Amniotic stem cell (primary cell): ENCODE measurements at places on chromosomes 7 and 10.

- DNase-seq: no peak
Measured at GRCh38 chr7:79055722-79056415, 397.6 kb downstream of the MAGI2 start.

DNA sequence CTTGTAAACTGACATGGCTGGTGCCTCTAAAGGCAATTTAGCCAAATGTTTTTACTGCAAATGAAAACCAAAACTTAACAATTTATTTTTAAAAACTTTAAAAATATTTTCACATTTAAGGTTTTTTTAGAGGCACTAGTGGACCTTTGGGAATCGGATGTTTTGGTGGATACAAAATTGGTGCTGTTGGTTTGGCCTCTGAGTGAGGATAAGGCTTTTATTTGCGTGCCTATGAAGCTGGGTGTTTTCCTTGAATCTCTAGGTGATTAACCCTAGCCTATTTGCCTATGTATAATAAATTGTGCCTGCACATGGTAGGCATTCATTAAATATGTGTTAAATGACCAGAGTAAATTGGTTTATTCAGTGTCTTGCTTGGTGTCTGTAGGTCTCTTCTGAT is 2.9 kb upstream of the SGCE start:
- no peak for DNase-seq

DNA sequence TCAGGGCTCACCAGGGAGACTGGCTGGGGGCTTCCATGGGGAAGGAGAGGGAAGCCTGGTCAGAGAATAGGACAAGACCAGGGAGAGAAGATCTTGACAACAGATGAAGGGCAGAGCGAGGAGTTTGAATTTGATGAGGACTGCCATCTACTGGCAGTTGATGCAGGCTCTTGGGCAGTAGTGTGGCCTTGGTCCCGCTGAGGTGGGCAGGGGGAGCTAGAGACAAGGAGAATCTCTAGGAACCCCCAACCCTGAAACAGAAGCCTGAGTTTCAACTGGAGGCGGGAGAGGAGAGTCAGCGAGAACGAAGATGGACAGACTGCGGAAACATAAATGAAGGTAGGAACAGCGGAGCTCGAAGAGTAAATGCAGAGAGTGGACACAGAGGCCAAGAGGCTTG is 81.0 kb downstream of the PPP1R3C start:
- DNase-seq: no peak

- DNase-seq: no peak
Measured at GRCh38 chr7:101933688-101934121, 116.3 kb downstream of the CUX1 start.

- DNase-seq: no peak
Measured at GRCh38 chr7:100824499-100825214, 2.7 kb downstream of the EPHB4 start.

- peak; percentile 30 for DNase-seq
Measured at GRCh38 chr10:90592638-90593302, 265.1 kb downstream of the HTR7 start.

GRCh38 chr7:82757-83155 is 109.6 kb upstream of the FAM20C start:
- DNase-seq: no peak

DNA sequence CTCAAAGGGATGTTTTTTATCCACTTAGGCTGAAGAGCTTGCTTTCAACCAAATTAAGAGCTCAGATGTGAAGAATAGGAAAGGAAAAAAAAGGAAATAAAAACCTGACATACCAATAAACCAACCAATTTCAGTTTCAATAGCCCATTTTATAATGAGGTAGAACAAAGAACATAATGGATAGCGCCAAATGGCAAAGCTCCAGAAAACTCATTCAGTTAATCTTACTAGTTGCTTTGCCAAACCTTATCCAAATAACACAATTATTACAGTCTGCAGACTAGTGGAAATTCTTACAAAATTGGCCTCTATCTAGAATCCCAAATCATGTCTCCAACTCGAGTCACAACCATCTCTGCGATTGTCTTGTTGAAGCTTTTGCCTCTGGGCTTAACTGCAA is 337.0 kb downstream of the CRPPA start:
- DNase-seq: no peak

DNA sequence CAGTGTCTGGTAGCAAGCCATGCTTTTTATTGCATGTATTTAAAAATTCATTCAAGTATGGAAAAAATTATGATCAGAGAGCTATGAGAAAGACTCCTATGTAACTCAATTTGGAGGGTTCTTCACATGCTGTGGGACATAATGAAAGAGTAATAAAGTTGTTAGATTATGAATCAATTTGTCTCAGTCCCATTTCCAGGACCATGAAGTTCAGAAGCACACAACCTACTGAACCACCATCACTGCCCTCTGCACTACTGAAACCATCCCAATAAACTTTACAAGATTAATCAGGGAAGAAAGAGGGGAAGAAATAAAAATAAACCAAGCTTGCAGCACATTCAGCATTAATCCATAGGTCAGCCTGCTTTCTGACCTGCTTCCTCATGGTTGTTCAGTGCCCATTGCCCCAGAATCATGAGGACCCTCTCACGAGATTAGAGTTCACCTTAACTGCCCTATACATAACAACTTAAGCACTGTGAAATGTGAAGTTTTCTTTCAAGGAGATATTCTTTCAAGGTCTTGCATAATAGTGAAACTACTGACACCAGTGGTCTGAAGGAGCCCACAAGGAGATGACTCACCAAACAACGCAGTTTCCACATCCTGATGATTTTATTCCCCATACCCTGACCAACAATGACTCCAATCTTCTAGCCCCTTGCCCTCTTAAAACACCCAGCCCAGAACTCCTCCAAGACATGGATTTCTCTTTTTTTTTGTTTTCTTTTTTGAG is 171.5 kb upstream of the ADCY1 start:
- no peak for DNase-seq

DNA sequence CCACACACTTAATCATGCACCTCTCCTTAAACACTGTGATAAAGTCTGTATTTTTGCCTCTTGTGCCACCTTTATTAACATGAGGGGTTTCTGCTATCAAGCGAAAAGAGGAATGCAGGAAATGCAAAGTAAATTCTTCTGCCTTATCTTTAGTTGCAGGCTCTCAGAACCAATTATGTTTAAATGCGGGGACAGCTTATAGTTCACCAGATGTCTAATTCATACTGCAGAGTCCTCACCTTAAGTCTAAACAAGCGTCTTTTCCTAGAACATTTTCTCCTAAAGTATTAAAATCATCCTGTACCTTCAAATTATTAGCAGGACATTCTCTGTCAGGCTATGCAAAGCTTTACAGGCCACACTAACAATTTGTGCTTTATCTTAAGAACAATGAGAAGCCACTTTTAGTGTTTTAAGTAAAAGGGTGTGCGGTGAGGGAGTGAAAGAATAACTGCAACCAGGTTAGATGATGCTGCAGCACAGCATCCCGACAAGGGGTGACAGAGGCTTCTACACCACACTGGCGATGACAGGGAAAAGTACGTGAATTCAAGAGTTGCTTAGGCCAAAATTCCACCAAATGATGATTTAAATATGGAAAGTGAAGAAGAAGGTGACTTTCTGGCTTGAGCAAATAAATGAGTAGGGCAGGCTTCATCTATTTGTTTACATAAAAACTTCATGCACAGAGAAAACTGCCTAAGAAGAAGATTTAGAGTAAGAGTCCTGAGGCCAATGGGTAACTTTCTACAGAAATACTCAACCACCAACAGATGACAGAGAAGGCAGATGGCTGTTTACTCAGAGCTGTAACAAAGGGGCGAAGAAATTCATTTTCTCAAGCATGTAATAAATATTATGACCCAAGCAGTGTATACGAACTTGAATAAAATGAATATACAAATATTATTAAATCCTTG is 36.0 kb downstream of the EZH2 start:
- no peak for DNase-seq

GRCh38 chr7:30240106-30240800 is 44.1 kb upstream of the ZNRF2 start:
- DNase-seq: no peak

- DNase-seq: no peak
Measured at GRCh38 chr7:134175334-134176036, 48.3 kb downstream of the LRGUK start.

GRCh38 chr10:13440185-13441061 is 88.4 kb downstream of the BEND7 start:
- peak; percentile 24 for DNase-seq

GRCh38 chr10:61280303-61280702 is 172.9 kb downstream of the TMEM26 start:
- no peak for DNase-seq

GRCh38 chr7:69246758-69247157 is 351.5 kb upstream of the AUTS2 start:
- no peak for DNase-seq

- DNase-seq: no peak
Measured at GRCh38 chr10:119807960-119808697, 64.5 kb downstream of the MCMBP start.

DNA sequence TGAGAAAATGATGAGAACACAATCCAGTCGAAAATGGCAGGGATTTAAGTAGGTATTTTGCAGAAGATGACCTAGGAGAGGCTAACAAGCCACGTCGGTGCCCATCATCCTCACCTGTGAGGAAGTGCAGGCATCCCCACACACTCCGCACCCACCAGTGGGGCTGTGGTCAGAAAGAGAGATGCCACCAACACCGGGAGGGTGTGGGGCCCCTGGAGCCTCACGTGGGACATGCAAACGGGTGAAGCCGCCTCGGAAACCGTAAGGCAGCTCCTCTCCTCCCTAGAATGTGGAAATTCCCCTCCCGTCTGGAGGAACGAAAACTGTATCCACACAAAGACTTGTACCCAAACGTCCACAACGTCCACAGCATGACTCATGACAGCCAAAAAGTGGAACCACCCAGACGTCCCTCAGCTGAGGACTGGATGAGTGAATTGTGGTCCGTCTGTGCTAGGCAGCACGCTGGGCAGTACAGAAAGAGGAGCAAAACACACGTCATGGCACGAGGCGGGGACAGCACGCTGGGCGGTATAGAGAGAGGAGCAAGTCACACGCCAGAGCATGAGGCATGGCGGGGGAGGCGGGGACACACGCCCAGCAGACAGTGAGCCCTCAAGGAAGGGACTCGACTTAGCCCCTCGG is 246.0 kb downstream of the ELFN1 start:
- DNase-seq: no peak

DNA sequence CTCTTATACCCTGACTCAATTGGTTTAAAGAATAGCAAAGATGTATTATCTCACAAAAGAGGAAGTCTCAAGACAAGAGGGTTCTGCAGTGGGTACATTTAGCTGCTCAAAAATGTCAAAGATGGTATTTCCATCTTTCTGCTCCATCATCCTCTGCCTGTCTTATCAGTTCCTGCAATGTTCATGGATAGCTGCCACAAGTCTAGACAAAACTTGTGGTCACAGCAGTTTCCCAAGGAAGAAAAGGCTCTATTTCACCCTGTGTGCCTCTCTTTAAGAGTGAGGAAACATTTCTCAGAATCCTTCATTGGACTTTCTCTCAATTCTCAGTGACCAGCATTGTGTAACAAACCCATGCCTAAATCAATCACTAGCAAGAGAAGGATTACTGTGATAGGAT is 634.2 kb upstream of the AUTS2 start:
- DNase-seq: no peak

- no peak for DNase-seq
Measured at GRCh38 chr10:114783686-114784085, 37.9 kb upstream of the FHIP2A start.

DNA sequence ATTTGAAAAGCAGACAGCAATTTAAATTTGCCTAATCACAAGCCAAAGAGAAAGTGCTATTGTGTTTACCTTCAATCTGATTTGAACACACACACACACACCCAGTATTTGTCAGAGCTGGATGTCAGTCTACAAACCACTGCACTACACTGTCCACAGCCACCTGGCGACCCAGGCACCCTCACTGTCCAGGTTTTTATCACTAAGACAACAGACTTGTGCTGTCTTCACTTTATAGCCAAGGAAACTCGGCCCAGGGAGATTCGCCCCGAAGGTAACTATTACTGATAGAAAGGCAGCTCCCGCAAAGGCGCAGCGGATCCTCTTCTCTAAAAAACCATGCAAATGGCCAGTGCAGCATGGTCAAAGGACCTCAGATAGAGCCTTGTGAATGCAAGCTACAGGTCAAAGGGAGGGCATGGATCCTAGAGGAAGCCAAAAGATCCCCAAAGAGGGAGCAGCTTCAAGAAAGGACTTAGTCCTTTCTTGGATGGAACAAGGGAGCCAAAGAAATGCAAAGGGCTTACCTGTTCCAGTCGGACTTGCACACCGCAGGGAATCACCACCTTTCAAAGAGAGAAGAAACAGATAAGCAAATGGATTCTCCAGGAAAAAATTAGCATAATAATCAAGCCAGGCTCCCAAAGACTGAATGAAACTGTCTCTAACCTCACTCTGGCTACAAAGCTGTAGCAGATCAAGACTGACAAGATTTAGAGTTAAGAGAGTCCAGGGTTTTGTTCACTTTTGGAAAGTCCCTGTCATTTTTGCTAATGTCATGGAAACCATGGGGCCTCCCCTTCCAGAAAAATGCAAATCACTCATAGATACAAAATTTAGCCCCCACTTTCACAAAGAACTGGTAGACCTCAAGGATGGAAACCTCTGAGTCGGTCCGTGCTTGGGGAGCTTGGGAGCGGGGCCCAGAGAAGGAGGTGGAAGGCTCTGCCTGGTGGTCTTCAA is 101.1 kb downstream of the TNS3 start:
- DNase-seq: no peak

DNA sequence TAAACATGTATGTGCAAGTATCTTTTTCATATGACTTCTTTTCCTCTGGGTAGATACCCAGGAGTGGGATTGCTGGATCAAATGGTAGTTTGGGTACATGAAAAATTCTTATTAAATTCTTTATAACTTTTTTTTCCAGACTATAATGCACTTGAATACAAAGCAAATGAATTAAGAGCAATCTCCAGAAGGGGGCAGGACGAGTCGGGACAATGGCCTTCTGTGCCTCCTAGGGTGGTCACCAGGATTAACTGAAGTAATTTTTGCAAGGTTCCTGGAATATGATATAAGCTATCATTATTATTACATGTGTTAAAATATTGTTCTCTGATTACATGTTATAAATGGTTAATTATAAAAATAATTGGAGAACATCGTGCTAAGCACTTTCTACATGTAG is 127.2 kb downstream of the PPP1R17 start:
- DNase-seq: no peak

GRCh38 chr10:95730233-95730632 is 25.7 kb upstream of the ENTPD1 start:
- DNase-seq: no peak

DNA sequence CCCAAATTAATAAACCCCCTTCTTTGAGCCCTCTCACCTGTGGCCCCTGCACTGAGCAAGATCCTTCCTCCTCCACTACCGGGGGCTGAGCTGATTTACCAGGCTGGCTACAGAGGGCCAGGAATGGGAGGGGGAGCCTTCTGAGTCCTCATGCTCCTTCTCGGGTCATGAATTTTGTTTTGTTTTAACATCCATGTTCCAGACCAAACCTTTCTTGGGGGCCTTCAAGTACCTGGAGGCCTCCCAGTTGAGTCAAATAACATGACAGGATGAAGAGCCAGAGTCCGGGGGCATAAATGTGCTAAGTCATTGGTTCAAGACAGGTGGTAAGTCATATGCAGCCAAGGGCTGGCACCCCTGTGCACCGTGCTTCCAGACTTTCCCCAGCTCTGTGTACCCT is 39.6 kb downstream of the AFAP1L2 start:
- DNase-seq: no peak

- no peak for DNase-seq
Measured at GRCh38 chr7:113856010-113856409, 62.8 kb downstream of the PPP1R3A start.

GRCh38 chr7:100599911-100600729 is 2.0 kb upstream of the PCOLCE start:
- no peak for DNase-seq

- DNase-seq: no peak
Measured at GRCh38 chr10:32957341-32958084, 517 bp downstream of the ITGB1 start.
